ENCODE measurements at places on chromosomes 11 and 22. TPM values are rescaled to one million over a fixed set of nuclear protein-coding genes. Genes with fewer than 3 reads are reported as not detected.

- DNase-seq = no peak
Observed at GRCh38 chr22:26466196-26466595, 17.4 kb downstream of the HPS4 start.

DNA sequence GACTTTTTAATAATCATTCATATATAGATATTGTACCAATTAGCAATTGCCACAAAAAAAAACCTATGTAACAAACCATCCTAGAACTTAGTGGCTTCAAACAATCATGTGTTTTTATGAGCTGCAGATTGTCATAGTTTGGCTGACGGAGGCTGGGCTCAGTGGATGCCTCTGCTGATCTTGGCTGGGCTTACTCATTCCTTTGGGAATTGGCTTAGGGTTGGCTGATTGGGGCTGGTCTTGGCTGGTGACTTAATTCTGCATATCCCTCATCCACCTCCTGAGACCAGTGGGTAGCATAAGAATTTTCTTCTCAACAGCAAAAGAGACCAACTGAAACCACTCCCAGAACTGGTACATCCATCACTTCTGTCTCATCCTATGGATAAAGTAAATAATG is 57.9 kb upstream of the PHF21B start:
- DNase-seq = no peak

GRCh38 chr11:112412383-112412782 is 151.7 kb upstream of the PLET1 start:
- no peak for DNase-seq

GRCh38 chr11:9568854-9569587 is 4.4 kb upstream of the WEE1 start:
- DNase-seq = peak; percentile 92

GRCh38 chr22:49334976-49335375 is 492.7 kb downstream of the BRD1 start:
- no peak for DNase-seq

Gene SYCE3
- not detected for total RNA-seq

Gene CLDN25
- total RNA-seq = not detected

Gene HORMAD2
- total RNA-seq = not detected

Data from GM23338 (cell line).